ENCODE measurements at places on chromosomes 2 and 18. TPM values are rescaled to one million over a fixed set of nuclear protein-coding genes. Genes with fewer than 3 reads are reported as not detected.

Gene PLCD4
- total RNA-seq: not detected

Gene TUBA4B
- not detected for total RNA-seq

DNA sequence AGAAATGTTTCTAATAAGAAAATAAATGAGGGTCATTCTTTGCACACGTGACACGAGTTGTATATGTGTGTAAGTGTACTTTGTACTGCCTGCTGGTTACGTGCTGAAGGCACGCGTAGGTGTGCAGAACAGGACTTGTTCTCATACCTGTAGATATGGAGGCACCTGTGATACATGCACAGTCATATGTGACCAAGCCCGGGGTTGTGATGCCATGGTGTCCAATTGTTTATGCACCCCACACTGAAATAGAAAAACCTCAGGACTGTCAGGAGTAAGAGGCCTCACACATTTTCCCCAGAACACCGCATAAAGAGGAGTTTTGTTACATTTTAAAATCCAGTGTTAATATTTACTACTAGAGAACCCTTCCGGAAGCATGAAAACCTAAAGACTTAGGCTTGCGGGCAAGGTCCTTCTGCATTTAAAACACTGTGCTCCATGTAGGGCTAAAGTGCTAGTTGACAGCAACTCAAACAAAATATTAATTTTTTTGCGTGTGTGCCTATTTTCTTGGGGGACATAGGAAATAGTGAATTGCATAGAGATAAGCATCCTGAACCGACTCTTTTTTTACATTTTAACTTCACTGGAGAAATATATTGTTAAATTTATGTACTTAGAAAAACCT, 9.3 kb downstream of the TSHZ1 start:
- no peaks in the 10 kb centered on the region for H3K27me3 ChIP-seq
- H3K4me3 ChIP-seq: no peak overlapping the region
- no peak for DNase-seq
- H3K27ac ChIP-seq: no peak overlapping the region
- H3K36me3 ChIP-seq: peaks cover 7% of the 10 kb centered on the region

- no peaks in the 10 kb centered on the region for H3K4me1 ChIP-seq
- no peaks in the 10 kb centered on the region for H3K36me3 ChIP-seq
- H3K27ac ChIP-seq: no peak overlapping the region
- no peak overlapping the region for H3K4me3 ChIP-seq
Observed at GRCh38 chr18:39241534-39241933, 1675.9 kb upstream of the CELF4 start.

DNA sequence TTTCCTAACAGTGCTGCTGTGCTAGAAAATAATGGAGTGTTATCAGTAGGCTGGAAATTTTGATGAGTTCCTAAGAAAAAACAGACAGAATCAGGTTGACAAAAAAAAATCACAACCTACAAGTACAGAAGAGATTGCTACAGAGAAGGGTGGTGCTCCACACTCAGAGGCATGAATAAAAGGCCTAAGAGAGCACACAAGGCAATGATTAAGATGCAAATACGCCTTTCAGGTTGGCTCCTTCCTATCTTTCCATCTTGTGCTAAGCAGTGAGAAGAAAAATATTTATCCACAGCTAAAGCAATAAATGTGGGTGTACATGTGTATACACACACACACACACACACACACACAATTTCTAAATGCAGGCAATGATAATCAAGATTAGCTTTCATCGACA, 130.6 kb upstream of the UBE2E3 start:
- no peaks in the 10 kb centered on the region for H3K36me3 ChIP-seq
- no peaks in the 10 kb centered on the region for H3K4me1 ChIP-seq
- no peak for DNase-seq
- H3K27me3 ChIP-seq: no peaks in the 10 kb centered on the region

Gene C1QL2
- not detected for total RNA-seq

GRCh38 chr2:129831018-129831417, 148.4 kb upstream of the RAB6C start:
- H3K36me3 ChIP-seq: peaks cover 6% of the 10 kb centered on the region
- no peak overlapping the region for H3K4me3 ChIP-seq
- H3K27ac ChIP-seq: no peak overlapping the region
- no peak for DNase-seq
- H3K4me1 ChIP-seq: no peaks in the 10 kb centered on the region

Gene SNED1
- total RNA-seq: 1.0 TPM

DNA sequence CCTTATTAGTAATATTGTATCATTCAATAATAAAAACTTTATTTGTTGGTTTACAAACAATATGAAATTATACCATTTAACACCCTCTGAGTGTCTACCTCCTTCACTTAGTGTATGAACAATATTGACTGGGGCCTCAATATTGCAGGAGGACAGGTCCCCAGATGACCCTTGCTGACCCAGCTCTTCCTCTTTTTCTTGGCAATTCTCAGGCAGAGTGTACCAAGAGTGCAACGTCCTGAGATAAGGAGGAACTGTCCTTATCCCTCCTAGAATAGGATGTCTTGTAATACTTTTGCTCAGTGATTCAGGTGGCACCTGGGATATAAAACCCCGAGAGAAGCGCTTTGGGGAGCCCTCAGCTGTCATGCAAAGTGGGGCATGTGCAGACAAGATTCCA, 76.8 kb downstream of the PLA2R1 start:
- H3K27me3 ChIP-seq: peaks cover 17% of the 10 kb centered on the region
- H3K4me1 ChIP-seq: no peaks in the 10 kb centered on the region
- no peak overlapping the region for H3K4me3 ChIP-seq
- H3K36me3 ChIP-seq: no peaks in the 10 kb centered on the region
- H3K27ac ChIP-seq: no peak overlapping the region
